ENCODE measurements at places on chromosomes 2 and 18. TPM values are rescaled to one million over a fixed set of nuclear protein-coding genes. Genes with fewer than 3 reads are reported as not detected.

The ADD2 gene
- total RNA-seq, result not detected

The RSAD2 gene
- 2.2 TPM for total RNA-seq

The CAPN13 gene
- not detected for total RNA-seq

The C1GALT1C1L gene
- not detected for total RNA-seq
